Stomach (tissue), 19 donors: ENCODE measurements at places on chromosomes 2 and 18. TPM values are rescaled to one million over a fixed set of nuclear protein-coding genes. Genes with fewer than 3 reads are reported as not detected.

DNA sequence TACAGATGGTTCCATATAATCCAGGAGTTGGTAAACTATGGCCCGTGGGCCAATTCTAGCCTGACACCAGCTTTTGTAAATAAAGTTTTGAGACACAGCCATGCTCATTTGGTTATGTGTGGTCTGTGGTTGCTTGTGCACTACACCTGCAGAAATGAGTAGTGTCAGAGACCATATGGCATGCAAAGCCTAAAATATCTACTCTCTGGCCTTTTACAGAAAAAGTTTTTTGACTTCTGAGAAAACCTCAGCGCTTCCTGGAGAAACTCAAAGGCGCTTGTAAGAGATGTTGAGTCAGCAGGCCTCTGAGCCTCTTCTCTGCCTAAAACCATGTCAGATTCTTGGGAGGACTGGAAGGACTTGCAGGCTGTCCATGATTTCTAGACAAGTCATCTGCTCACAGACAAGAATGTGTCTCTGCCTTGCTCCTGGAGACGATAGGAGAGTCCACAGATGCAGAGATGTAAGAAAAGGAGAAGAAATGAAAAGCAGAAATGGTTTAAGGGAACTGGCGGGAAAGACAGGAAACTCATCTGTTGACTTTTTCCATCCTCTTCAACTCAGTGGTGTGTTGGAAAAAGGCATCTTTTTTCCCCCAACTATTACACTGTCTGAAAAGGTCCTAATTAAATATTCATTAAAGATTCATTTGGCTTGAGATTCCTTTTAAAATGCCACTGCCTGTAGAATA lies 5.2 kb downstream of the TTC39C start:
- DNase-seq: peak; percentile 39

Gene FBXO36
- polyA plus RNA-seq: 1.2 TPM

GRCh38 chr2:109128048-109128615 lies 873 bp upstream of the SH3RF3 start:
- peak; percentile 69 for DNase-seq

Gene SERPINB3
- polyA plus RNA-seq: 0.61 TPM

DNA sequence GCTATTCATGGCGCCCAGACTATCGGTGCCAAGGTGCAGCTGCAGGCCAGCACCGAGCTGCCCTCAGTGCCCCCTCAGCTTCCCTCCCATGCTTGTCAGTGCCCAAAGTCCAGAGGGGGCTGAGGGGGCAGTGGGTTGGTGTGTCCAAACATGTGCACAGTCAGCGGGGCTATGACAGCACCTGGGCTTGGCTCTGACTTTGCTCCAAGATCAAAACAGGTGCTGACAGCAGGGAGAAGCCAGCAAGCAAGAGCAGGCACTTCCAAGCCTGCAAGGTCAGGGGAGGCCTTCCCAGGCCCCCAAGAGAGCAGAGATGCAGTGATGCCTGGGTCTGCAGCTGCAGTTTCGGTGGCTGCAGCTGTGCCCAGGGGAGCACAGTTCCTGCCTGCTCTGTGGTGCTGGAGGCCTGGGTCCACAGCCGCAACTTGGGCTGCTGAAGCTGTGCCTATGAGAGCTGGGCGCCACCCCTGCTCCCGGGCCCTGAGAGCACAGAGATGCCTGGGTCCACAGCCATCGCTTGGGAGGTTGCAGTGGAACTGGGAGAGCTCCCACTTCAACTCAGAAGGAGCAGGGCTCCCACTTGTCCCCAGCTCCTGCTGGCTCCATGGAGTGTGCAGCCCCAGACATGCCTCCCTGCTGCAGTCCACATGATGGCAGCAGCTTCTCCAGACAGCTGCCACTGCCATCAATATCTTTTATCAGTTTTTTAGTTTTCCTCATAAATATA lies 775.3 kb upstream of the POU3F3 start:
- no peak for DNase-seq

GRCh38 chr2:215391531-215391930 lies 44.3 kb downstream of the FN1 start:
- DNase-seq: no peak

Gene WDR54
- 10.5 TPM for polyA plus RNA-seq

DNA sequence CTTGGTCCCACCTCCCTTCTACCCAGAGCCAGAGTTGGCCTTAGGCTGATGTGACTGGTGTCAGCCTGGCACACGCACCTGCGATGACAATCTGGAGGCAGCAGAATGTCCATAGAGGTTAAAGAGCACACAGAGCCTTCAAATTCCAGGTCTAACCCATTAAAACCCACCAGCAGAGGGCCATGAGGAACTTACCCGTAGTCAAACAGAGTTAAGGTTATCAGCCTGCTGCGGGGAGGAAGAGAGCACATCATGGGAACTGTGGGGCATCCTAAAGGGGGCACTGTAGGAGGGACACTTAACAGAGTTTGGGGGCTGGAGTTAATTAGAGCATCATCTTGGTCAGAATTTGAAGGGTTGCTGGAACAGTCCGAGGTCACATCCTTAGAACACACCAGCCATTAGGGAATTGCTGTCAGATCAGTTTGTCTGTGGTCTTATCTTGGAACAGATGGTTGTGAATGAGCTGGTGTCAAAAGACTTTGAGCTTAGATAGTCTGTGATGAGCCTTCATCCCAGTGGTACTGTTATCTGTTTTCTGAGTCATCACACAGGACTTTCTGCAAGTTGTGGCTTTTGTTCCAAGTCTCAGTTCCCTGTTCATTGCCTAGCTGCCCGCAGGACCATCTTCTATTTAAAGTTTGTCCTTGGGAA lies 248.6 kb downstream of the LOXHD1 start:
- no peak for DNase-seq

GRCh38 chr18:8045160-8045883 lies 478.2 kb downstream of the PTPRM start:
- DNase-seq: no peak

DNA sequence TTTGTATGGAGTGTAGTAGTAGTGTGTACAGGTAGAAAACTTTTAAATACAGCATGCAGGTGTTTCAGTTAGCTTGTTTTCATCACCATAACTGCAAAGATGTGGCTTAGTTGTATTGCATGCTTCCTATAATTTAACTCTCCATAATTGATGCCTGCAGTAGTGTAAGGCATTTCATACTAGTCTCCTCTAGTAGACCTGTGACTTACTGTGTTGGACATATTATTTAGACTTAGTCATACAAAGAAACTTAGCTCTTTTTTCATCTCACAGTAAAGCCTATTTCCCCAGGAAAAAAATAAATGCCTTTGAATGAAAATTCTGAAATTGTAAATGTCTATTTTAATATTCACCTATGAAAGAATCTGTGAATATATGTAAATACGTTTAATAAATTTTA lies 52.8 kb upstream of the TWSG1 start:
- DNase-seq: no peak

Gene AFF3
- polyA plus RNA-seq: 1.5 TPM

Gene WIPF1
- polyA plus RNA-seq: 21.7 TPM

- DNase-seq: no peak
Observed at GRCh38 chr2:173762221-173762620, 203.0 kb downstream of the SP3 start.

- DNase-seq: no peak
Observed at GRCh38 chr2:201758234-201758633, 22.5 kb downstream of the ALS2 start.

DNA sequence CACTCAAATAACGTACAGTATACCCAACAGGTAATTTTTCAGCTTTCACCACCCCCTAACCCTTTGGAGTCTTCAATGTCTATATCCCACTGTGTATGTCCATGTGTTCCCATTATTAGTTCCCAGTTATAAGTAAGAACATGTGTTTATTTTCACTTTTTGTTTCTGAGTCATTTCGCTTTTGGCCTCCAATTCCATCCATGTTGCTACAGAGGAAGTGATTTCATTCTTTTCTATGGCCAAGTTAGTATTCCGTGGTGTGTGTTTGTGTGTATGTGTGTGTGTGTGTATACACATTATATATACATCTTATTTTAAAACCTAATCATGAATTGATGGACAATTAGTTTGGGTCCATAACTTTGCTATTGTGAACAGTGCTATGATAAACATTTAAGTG lies 464.4 kb downstream of the CMPK2 start:
- DNase-seq: no peak

Gene PRKAG3
- not detected for polyA plus RNA-seq

DNA sequence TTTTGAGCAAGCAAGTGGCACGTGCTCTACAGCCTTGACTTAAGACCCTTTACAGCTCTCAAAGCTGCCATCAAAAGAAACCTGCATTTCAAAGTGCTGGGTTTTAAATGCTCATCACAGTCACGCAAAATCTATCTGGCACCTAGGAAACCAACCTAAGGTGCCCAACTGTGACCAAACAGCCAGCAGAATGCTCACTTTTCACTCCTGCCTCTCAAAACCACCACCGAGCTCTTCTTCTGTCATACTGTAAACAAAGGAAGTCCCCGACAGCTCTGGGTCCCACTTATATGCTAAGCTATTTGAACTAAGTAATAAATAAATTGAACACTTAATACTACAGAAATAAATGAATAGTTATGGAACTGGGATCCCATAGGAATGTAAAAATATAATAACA lies 33.6 kb downstream of the SATB2 start:
- no peak for DNase-seq

Gene FBXO41
- polyA plus RNA-seq: 1.4 TPM

Gene REG1B
- polyA plus RNA-seq: 1.7 TPM
